ENCODE measurements at places on chromosomes 13 and 19.

DNA sequence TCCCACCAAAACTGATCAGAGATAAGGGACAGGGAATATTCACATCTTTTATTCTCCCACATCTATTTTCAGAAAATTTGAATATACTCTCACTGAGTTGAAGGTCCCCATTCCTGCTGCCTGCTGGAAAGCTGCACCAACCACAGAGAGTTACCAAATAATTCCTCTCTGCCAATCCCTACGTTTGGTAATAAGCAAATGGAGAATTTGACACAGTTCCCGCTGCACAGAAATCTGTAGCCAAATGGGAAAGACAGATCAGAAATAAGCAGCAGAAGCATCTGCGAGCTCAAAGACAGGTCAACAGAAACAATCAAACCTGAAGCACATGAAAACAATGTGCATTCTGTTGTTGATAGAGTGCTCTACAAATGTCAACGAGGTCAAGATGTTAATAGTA, 9.9 kb downstream of the ZNF112 start:
- no peak for DNase-seq

DNA sequence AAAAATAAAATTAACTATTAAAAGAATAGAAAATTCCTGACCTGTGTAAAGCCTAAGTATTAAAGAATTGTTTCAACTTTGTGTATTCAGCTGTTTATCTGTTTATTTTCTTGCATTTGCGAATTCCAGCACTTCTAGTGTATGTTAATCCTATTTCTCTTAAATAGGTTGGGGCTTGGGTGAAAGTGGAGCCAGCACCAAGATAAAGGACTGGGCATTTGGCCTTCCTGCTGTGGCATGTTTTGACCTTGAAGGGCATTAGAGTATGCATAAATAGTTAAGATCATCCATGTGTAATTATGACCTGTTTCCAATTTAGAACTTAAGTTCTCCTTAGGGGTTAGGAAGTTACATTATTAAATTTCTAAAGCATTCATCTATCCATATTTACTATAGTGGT, 151.3 kb downstream of the NBEA start:
- no peak for DNase-seq

DNA sequence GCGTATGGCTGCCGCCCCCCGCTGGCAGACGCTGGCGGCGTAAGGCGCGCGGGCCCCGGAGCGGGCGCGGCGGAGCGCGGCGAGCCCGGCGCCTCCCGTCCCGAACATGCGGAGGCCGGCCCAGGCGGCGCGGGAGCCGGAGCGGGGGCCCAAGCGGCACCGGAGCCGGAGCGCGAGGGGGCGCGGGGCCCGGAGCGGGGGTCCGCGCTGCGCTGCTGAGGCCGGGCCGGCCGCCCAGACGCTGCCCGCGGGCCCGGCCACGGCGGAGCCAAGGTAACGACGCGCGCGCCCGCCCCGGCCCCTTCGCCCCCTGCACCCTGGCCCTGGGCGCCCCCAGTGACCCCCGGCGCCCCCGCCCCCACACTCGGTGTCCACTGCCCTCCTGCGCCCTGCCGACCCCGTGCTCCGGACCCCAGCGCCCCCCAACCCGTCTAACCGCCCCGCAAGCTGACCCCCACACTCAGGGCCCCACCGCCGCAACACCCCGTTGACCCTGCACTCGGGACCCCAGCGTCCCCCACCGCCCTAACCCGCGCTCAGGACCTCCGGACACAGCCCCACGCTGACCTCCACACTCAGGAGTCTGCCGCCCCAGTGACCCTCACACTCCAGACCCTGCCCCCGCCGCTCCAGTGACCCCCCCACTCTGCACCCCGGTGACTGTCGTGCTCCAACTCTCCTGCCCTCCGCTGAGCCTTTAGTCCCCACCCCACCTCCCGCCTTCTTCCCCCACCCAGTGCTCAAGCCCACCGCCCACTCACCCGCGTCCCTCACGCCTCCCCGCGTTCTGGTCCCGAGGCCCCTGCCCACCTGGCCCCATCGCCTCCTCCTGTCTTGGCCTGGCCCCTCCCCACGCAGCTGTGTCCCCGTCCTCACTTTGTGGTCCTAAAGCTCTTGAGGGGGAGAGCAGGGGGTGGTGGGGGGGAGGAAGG, at the start of gene CSNK1G2:
TSS of gene CSNK1G2 (plus strand) at position 27 of the 932 bp plus-strand sequence. CDS start 28,601 bp downstream, outside the sequence.
- no peak for DNase-seq

DNA sequence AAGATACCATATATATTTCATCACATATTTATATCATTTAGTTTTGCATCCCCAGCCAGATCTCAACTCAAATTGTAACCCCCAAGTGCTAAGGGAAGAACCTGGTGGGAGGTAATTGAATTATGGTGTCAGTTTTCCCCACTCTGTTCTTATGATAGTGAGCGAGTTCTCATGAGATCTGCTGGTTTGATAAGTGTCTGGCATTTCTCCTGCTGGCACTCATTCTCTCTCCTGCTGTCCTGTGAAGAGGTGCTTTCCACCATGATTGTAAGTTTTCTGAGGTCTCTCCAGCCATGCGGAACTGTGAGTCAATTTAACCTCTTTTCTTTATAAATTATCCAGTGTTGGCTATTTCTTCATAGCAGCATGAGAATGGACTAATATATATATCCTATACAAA, 462.5 kb upstream of the SLITRK5 start:
- DNase-seq, result no peak

DNA sequence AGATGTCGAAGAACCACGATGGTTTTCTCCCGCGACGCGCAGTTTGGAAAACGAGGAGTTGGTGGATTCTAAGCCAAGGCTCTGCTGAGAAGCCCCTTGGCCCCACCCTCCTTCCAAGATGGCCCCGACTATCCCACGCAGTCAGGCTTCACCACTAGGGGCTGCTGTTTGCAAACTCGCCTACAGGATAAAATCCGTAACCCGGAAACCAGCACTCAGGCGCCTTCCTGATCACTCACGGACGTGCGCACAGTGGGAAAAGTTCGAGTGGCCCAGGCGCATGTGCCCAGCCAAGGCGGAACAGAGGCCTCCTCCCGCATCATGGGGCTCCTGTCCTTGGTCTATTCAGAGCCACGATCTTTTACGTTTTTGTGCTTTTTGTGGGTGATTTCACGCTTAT, 19.2 kb upstream of the UQCR11 start:
- DNase-seq, result peak; percentile 49
